NB4 (cell line): ENCODE measurements at places on chromosomes 2 and 18.

DNA sequence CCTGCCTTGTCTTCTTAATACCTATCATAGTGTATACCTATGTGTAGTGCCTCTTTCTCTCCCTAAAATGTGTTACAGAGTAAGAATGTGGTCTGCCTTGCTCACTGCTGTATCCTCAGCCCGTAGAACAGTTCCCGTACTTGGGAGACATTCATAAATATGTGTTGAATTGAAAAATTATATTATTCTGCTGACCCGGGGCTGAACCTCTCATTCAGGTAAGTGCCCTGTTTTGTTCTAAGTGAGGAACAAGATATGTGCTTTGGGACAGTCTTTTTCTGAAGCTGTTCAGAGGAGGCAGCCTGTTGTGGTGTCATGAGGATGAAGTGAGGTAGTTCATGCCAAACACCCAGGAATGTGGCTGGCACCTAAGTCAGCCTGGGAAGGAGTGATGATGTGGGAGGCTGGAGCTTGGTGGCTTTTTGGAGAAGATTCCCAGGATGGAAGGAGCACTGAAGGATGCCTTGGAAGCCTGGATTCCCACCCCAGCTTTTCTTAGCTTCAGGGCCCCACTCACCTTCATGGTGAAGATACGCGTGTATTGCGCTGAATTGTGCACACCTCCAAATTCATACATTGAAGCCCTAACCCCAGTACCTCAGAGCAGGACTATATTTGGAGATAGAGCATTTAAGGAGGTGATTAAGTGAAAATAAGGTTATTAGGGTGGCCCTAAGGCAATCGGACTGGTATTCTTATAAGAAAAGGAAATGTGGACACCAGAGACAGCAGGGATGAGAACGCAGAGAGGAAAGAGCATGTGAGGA lies 166.3 kb downstream of the DDX1 start:
- DNase-seq: no peak

- DNase-seq: peak; percentile 19
Observed at GRCh38 chr18:24683925-24684324, 223.5 kb downstream of the HRH4 start.

- DNase-seq: peak; percentile 31
Observed at GRCh38 chr2:240782221-240782885, 37.7 kb downstream of the KIF1A start.

DNA sequence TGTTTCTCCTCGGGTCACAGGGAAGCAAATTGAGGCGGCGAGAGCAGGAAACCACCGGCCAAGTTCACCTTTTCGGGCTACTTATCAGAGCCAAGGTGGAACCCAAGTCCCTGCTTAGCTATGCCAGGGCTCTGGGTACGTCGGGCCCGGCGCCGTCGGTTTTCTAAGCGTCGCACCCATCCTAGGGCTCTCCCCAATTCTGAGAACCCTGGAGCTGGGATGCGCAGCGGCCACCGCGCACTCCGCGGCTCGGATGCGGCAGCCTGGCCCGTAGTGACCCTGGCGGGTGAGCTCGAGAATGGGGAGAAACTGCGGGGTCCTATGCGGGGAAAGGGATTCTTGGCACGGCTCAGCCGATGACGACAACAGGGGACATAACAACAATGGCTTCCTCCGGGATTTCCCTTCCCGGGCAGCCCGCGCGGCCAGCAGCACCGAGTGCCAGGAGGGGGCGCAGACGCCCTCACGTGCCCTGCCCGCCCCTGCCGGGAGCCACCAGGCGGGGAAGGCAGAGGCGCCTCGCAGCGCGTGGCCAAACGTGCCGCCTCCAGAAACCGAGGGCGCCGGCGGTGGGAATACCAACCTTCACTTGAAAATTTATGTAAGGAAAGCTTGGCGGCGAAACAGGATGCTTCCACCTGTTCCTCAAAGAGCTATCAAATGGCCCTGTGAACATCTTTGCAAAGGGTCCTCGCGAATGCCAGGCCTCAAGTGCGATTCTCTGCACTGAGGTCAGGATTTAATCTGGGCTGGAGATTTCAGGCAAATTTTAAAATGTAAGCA lies 2.1 kb upstream of the SLC30A3 start:
- DNase-seq: peak; percentile 68

DNA sequence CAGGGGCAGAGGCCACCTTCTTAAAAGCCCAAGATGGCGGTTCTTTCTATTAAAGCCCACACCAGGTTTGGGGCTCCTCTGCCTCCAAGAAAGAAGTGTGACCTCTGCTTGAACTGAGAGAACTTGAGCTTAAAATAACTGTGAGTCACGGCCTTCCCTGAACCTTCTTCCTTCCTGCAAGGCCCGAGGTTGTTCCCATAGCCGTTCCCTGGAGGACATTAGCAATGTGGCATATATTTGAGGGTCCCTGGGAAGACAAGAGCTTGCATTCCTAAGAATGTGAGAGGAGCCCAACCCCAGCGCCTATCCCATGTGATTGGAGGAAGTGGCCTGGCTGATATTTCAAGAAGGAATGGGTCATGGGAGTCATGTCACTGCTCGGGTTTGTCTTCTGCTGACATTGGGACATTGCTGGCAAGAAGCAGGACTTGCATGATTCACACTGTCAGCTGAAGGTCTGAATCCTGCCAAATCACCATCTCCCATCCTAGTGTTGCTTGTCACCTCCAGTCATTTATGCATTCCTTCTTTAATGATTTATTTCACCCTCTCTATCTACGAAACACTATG lies 168.1 kb downstream of the TRIB2 start:
- DNase-seq: peak; percentile 46

- no peak for DNase-seq
Observed at GRCh38 chr2:112230371-112230770, 24.5 kb downstream of the ZC3H8 start.

DNA sequence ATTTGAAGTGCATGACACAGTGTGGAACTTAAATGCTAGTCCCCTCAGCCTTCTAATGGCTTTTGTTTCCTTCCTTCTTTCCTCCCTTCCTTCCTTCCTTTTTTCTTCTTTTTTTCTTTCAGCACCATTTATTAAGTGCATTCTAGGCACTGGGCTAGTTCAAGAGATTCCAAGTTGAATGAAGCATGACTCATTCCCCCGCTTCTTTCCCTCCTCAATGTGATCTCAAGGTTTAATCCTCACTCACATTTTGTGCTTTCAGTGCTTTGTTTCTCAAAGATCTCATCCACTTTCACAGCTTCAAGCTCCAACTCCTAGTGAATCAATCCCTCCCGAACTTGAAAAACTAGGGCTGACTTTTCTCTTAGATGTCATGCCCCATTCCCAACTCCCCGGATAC lies 90.1 kb downstream of the LBH start:
- DNase-seq: no peak

GRCh38 chr18:61362511-61362910 lies 29.3 kb downstream of the CDH20 start:
- no peak for DNase-seq

DNA sequence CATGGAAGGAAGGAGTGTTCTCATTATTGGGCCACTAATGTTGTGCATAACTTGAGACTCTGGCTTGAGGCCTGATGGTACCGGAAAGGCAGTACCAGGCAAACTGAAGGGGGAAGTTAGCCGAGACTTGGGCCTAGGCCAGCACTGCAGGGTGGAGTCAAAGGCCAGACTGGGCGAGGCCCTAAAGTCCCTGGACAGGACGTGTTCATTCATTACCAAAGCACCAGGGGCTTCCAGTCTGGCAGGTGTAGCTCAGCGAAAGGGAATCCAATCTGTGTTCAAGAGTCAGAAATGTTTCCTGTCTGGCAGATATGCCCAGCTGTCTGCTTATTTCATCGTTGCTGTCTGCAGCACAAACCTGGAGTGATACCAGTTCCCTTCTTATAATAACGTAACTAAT lies 4.7 kb upstream of the ITSN2 start:
- DNase-seq: no peak

GRCh38 chr18:4024702-4025101 lies 430.4 kb downstream of the DLGAP1 start:
- no peak for DNase-seq

- no peak for DNase-seq
Observed at GRCh38 chr2:44093970-44094369, 74.7 kb upstream of the PPM1B start.

GRCh38 chr2:238947920-238948710 lies 100.2 kb downstream of the TWIST2 start:
- DNase-seq: peak; percentile 75

- DNase-seq: no peak
Observed at GRCh38 chr2:42230891-42231290, 61.7 kb downstream of the EML4 start.

GRCh38 chr18:74797577-74798151 lies 200.0 kb downstream of the ZNF407 start:
- DNase-seq: no peak

GRCh38 chr2:240624011-240624949 lies 1.0 kb upstream of the GPR35 start:
- peak; percentile 84 for DNase-seq

- DNase-seq: no peak
Observed at GRCh38 chr18:69631281-69631680, 230.6 kb downstream of the DOK6 start.

DNA sequence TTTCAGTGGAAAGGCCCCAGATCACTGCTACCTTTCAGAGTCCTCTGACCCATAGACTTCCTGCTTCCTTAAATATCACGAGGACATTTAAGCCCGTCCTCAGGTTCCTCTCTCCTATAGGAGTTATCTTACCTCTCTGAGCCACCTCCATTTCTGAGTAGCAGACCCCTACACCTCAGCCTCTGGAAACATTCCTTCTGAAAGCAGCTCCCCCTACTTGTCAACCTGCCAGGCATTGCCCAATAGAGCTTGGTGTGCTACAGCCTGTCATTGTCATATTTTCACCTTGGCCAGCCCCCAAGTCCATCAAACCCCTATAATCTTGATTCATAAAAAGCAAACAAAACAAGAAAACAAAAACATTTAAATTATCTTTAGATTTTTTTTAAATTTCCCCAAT lies 717.9 kb upstream of the SLC8A1 start:
- DNase-seq: no peak

- DNase-seq: no peak
Observed at GRCh38 chr18:45055811-45056210, 375.1 kb downstream of the SETBP1 start.

GRCh38 chr2:159790323-159790722 lies 7.7 kb downstream of the CD302 start:
- no peak for DNase-seq

DNA sequence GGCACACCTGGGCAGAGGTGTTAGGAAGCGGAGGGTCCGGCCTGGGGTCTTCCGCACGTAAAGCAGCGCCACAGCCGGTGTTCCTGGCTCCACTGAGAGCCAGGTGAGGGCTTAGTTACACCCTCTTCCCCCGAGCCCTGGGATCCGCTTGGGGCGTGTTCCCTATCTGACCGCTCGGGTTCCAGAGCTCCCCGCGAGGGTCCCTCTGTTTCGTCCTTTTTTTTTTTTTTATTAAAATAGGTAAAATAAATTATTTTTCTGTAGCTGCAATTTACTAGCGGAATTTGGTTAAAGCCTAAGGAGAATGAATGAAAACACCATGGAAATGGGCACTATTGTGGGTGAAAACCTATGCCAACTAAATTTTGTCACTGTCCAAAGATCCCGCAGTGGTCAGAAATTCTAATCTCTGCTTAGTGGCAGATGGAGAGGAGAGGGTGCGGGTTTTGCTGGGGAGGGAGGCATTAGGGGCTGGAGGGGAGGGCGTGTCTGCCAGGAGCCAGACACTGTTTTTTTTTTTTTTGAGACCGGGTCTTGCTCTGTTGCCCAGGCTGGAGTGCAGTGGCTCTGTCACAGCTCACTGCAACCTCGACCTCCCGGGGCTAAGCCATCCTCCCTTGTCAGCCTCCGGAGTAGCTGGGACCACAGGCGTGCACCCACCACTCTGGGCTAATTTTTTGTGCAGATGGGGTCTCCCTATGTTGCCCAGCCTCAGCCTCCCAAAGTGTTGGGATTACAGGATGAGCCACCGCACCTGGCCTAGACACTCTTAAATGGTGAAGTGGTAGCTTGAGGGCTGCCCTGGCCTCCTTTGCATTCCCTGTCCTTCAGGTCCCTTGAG lies 834 bp downstream of the PDCL3 start:
- DNase-seq: no peak

DNA sequence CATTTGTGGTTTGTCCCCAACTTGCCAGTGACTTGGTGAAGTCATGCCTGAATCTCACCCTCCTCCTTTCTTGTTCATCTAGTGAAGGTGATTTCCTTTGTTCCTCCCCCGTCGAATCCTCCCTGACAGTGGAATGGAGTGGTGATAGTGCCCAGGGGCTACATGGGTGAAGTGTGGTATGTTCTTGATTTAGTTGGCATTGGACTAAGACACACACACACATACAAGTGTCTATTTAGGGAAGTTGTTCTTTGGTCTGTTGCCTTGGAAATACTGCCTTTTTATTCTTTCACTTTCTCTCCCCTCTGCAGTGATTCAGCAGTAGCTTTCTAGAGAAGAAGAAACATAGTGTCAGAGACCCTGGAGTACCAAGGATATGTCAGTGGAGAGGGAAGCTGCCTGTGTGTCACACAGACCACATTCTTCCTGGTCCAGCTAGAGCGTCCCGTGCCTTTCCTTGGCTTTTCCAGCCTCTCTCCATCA lies 10.9 kb downstream of the INPP4A start:
- peak; percentile 66 for DNase-seq

DNA sequence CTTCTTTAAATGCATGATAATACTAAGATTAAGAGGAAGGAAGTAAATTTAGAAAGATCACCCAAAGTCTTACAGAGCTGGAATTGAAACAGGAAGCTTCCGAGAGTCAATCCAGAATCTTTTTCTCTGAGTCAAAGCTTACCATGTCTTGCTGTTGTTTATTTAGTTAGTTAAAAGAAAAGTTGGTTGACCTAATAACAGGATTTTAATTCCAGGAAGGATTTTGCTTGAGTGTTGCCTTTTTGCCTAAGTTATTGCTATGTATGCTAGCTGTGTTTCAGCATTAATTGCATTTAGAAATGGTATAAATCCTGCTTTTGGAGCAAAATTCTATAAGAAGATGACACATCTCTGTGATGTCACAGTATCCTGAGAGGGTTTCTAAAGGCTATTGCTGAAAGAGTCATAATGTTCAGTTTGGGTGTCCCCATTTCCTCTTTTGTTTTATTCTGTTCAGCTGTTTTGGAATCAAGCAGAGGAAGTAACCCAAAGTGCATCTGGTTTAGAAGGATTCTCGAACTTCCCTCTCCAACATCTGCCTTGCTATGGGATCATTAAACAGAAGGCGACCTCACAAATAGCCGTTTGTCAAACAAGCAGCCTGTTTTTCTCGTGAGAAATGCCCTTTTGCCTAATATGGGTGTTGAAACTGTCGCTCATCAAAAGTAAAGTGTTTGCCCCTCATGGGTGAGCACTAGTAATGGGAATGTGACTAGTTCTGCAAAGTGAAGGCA lies 271.5 kb upstream of the MMADHC start:
- peak; percentile 7 for DNase-seq
